NCI-H526 (cell line): ENCODE measurements at places on chromosomes 16 and 17.

DNA sequence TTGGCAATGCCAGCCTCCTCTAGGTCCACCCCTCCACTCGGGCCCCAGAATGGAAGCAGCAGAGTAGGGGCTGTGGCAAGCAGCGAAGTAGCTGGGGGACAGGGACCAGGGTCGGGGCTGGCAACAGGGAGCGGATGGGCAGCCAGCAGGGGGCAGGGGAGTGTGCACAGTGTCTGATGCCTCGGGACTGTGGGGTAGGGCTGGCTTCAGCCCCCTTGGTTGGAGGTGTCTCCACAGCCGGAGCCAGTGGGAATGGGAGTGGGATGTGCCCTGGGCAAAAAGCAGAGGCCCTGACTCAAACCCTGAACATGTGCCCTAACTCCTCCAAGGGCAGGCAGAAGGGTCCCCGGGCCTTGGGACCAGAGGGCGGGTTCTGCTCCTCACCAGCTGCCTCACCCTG, 18.5 kb upstream of the ARHGAP27 start:
- peak; percentile 29 for DNase-seq

GRCh38 chr16:57810197-57811031, 8.1 kb upstream of the KIFC3 start:
- no peak for DNase-seq

DNA sequence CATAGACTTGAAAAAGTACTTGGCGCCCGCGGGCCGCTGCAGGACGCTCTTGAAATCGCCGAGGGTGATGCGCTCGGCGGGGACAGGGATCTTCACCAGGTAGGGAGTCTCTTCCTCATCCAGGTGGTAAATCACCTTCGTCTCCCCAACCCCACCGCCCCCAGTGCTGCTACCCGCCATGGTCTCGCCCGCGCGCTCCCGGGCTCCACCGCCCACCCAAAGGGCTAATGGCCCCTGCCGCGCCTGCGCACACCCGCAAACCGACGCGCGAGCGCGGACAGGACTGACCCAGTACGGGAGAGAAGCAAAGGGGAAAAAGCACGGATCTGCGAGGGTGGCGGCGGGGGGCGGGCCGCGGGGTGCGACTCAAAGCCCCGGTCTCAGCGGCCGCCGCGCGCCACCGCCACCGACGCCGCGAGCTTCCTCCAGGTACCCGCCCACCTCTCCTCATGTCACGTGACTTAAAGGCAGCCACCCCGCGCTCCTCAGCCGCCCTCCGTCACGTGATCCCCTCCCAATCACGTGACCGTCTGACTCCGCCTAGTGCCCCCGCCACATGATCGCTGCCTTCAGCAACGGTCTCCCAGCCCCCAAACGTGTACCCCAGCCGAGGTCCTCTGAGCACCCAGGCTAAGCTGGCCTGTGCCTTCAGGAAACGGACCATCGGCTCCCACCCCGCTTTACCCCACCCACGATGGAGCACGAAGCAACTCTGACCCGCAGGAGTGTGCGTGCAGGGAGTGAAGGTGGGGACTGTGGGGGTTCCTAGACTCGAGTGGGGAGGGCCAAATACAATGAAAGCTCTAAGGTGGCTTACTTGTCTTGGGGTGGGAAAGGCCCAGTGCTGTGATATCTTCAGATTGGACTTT, at the start of gene DVL2:
DVL2 (minus strand) TSS at position 435 of the 869 bp plus-strand sequence; CDS start at position 180, 255 bp downstream.
- DNase-seq: peak; percentile 91

- DNase-seq: no peak
These were observed 408.6 kb downstream of the HAPSTR1 start for GRCh38 chr16:9499941-9500593.

- DNase-seq: peak; percentile 81
These were observed 47.4 kb upstream of the SLC38A10 start for GRCh38 chr17:81342269-81343070.

DNA sequence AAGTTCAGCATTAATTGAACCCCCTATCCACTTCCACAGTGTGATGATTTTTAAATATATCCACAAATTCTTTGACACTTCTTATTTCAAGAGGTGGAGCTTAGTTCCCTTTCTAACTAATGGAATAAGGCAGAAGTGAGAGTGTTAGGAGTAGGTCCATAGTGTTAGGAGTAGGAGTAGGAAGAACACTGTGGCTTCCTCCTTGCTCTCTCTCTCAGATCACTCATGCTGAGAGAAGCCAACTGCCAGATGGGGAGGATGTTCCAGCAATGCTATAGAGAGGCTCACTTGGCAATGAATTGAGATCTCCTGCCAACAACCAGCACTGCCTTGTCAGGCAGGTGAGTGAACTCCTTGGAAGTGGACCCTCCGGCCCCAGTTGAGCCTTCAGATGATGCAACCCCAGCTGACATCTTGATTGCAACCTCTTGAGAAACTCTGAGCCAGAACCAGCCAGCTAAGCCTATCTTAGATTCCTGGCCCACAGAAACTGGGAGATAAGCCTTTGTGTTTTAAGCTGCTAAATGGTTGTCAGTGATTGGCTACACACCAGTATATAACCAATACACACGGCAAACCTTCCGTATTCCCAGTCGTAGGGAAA, 44.3 kb downstream of the SPECC1 start:
- no peak for DNase-seq

DNA sequence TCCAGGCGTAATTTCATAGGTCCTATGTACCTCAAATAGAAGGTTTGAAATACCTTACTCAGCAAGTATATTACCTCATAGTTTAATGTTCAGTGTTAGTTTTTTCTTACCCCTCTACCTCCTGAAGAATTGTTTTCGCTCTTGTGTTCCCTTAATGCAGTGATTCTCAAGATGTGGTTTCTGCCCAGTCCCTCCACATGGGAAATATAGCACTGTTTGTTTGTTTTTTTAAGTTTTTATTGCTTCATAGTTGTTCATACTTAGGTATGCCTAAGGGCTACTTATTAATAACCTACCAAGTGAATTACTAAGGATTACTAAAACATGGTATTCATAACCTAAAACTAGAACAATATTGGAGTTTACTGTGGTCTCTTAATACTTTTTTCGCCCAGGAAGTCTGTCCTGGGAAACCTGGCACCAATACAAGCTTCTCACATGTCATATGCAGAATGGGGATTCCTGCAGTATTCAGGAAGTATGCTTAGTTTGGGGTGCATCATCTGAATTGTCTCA, 5.0 kb downstream of the RSPRY1 start:
- DNase-seq: no peak

DNA sequence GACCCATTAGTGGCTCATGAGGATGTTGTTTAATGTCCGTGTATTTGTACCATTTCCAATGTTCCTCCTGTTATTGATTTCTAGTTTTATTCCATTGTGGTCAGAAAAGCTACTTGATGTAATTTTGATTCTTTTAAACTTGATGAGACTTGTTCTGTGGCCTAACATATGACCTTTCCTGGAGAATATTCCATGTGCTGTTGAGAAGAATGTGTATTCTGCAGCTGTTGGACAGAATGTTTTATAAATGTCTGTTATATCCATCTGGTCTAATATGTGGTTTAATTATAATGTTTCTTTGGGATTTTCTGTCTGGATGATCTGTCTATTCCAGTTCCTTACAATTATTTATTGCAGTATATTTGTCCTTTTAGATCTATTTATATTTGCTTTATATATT, 2.9 kb upstream of the ABCA10 start:
- no peak for DNase-seq

- DNase-seq: peak; percentile 35
These were observed 26.3 kb downstream of the CEP112 start for GRCh38 chr17:66165537-66166123.

DNA sequence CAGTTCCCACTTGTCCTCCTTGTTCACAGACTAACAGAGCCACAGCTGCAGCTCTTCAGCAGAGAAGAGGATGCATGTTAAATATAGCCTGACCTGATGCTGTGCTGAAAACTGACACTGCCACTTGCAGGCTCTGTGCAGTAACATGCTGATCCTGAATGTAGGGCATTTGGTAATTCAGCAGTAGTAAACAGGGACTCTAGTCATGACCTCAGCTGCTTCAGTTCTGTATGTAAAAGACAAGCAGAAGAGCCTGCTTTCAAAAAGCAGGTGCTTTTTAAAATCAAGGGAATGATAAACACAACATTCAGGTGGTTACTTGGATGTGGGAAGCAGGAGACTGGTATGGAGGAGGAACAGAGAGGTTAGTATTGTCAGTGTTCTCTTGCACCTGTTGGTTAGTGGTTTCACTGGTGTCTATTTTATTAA, 33.8 kb downstream of the ESRP2 start:
- DNase-seq: peak; percentile 43

- no peak for DNase-seq
These were observed 5.8 kb downstream of the SEZ6L2 start for GRCh38 chr16:29893553-29893952.

DNA sequence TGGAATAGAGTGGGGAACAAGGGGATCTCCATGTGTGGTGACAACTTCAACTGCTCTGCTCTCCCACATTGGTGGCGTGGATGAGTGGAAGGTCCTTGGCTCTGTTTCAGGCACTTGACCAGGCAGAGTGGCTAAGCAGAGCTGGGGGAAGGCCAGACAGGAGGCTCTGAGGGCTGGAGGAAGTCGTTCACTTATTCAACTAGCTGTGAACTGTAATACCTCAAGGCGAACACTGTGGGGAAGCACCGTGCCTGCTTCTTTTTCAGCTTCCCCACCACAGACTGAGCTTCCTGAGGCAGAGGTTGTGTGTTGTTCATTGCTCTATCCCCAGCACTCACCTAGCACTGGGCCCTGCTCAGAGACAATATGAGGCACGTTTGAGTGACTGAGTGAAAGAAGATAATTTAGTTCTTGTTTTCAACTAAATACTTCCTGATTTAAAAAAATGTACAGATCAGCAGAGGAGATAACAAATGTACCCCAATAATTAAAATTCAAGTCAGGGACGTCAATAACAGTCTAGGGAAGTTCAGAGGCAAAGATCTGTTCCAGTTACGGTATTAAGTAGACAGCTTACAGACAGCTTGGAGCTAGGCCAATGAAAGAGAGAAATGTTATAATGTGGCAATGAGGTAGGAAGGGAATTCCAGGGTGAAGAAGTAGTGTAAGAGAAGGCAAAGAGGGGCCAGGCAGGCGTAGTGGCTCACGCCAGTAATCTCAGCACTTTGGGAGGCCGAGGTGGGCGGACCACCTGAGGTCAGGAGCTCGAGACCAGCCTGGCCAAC, 34.7 kb downstream of the MYO18A start:
- peak; percentile 89 for DNase-seq

GRCh38 chr17:32494621-32495358, 8.0 kb downstream of the CDK5R1 start:
- DNase-seq: peak; percentile 13

DNA sequence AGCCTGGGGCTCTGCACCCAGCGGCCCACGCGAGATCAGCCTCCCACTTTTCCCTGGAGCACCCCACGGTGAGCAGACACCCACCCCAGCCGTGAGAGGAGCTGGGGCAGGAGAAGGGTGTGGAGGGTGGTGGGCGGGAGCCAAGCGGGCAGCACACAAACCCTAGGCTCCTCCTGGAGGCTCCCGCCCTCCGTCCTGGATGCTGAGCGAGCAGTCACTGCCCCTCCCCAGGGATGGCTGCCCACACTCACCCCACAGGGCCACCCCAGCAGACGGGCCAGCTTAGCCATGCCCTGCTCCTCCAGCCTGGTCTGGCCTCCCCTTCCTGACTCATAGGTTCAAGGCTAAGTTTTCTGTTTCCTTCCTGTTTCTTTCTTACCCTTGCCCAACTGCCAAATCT, 15.7 kb upstream of the ABCC3 start:
- no peak for DNase-seq

GRCh38 chr16:11666103-11667055, 1.9 kb upstream of the SNN start:
- DNase-seq: no peak

DNA sequence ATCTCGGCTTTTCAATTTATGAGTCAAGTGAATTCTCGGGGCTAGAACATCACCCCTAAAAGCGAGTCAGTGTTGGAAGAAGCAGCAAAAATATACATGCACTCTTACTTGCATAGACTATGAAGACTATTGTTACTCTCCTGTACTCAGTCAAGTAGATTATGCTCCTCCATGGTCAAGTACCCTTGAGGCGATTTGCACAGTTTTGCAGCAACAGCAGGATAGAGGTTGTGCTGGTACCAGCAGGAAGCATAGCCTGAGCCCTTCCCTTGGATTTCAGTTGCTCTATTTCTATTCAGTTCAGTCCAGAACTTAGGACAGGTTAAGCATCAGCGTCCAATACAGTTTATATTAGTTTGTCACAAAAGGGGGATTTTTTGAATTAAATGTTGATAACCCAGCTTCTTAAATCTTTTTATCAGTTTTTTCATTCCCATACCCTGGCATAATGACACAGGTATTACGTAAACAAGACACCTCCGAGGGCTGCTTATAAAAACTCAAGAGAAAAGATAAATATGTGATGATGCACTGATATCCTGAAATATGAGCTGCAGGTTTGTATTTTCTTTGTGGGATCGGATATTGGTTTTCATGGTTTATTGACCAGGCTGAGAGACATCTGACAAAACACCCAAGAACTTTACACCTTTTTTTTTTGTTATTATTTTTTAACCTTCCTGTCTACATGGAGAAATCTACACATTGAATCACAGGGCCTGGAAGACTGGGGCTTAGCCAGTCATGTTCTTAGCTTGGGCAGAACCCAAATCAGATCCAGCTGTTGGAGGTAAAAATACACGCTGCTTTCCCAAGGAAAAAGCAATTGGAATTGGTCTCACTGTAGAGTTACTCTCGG, 144.1 kb downstream of the PITPNC1 start:
- DNase-seq: no peak

DNA sequence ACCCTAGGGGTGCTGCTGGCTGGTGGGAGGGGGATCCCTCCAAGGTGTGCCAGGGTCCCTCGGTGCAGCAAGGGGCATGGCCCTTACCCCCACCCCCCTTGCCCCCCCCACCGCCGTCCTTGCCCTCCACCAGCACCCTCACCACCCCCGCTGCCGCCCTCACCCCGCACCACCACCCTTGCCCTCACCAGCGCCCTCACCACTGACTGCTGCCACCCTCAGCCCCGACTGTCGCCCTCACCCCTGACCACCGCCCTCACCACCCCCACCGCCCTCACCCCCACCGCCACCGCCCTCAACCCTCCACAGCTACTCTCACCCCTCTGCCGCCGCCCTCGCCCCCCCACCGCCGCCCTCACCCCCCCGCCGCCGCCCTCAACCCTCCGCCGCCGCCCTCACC, 23.1 kb upstream of the ACSF3 start:
- DNase-seq: no peak

DNA sequence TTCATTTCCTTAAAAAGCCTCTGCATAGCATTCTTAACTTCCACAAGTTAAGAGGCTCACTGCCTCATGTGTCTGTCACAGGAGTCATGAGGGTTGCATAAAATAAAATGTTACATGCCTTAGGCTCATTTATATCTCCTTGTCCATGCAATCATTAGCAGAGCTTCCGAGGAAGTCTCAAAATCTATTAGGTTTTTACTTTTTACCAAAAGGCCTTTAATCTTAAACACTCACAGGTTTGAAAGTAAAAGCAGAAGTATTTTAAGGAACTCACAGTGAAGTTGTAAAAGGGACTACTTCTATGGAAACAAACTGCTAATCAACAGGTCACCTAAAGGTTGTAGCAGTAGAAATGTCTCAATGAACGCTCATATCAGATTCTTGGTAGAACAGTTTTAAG, 5.2 kb upstream of the ATP6V0A1 start:
- no peak for DNase-seq
